ENCODE measurements at places on chromosomes 4 and X. TPM values are rescaled to one million over a fixed set of nuclear protein-coding genes. Genes with fewer than 3 reads are reported as not detected.
A peak's percentile ranks its signal among the peaks of the same experiment; 100 is the strongest.

GRCh38 chr4:159366966-159367780 lies 264.3 kb downstream of the RAPGEF2 start:
- DNase-seq, result no peak

The MAGEA8 gene
- not detected for total RNA-seq

DNA sequence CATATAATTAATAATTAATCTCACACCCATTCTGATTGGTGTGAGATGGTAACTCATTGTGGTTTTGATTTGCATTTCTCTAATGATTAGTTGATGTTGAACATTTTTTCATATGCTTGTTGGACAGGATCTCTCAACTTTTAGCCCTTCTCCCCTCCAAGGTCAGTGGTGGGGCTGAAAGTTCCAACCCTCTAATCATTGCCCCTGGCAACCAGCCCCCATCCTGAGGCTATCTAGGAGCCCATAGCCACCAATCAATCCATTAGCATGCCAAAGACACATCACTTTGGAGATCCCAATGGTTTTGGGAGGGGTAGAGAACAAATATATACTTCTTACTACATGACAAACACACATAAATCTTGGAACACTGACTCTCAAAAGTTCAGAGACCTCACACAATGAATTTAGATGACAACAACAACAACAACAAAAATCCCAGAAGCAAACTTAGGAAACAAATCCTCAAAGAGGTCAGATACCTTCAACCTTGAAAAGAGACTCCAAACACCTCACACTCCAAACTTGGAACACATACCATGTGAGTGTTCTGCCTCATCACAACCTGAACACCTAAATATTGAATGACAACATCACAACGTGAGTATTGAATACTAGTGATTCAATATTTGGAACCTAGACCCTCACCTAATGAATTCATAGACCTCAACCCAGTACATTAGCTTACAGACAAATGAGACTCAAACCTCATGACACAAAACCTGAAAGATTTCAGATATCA lies 19.0 kb upstream of the PAGE4 start:
- no peak for DNase-seq

DNA sequence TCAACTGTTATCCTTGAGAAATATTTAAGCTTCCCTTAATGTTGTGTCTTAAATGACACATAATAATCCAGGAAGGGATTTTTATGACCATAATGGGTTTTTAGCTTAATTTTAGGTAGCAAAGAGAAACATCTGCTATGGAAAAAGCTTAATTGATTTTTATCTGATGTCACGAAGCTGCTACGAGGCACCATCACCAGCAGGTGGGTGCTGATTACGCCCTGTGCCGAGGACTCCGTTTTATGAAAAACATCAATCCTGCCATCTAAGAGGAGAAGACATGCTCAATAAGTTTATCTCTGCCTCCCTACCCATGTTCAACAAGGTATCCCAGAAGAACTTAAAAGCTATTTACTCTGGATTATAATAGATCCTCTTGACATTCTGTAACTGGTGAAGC lies 280.6 kb upstream of the ZFP42 start:
- no peak for DNase-seq

GRCh38 chr4:36420111-36420679 lies 138.8 kb downstream of the DTHD1 start:
- DNase-seq, result no peak

GRCh38 chrX:10356979-10357378 lies 200.2 kb downstream of the CLCN4 start:
- peak; percentile 1 for DNase-seq

- no peak for DNase-seq
These were observed 143.3 kb downstream of the GPAT3 start for GRCh38 chr4:83679254-83679653.

DNA sequence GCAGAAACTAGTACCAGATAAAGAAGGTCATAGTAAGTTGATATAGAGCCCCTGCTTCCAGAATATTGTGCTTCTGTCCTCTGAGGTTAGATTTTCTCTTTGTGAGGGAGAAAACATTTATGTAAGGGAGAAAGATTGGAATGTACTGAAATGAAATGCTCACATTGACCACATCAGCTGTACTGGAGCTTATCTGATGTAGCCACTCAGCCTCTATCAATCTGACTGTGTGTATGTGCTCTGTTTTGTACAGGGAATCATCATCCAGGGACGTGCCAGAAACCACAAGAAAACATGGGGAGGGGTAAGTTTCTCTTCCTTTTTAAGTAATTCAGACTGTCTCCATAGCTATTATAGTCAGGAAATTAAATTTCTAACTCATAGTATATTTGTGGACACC lies 56.8 kb downstream of the PRRG1 start:
- DNase-seq, result no peak

- DNase-seq, result no peak
These were observed 122.7 kb upstream of the PSAPL1 start for GRCh38 chr4:7557456-7557855.

DNA sequence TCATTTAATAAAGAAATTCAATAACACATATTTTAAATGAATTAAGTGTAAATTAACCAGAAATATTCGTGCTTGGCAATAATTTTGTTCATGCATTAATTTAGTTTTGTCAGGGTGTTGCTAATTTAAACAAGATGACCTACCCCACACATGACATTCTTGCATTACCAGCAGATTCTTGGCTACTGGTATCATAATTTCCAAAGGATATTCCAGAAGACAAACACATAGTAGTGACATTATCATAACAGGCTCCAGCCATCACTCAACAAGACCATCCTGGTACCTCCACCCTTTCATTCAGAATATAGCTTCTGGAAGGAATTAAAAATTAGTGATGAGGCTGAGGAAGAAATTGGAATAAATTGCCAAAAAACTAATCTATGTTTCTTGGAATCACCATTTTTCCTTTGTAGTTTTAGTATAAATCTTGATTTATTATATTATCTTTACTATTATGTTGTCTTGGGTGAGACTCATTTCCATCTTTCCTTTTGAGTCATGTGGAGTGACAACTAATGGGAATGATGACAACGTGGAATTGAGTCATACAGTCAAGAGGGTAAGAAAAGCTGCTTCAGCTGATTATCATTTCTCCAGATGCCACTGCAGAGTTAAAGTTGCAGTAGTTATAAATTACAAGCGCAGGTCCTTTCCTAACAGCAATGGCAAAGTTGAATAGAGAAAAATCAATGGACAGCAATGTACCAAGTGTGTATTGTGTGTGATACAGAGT lies 30.9 kb upstream of the HHIP start:
- DNase-seq, result no peak

The IDH3G gene
- total RNA-seq, result 56.9 TPM

DNA sequence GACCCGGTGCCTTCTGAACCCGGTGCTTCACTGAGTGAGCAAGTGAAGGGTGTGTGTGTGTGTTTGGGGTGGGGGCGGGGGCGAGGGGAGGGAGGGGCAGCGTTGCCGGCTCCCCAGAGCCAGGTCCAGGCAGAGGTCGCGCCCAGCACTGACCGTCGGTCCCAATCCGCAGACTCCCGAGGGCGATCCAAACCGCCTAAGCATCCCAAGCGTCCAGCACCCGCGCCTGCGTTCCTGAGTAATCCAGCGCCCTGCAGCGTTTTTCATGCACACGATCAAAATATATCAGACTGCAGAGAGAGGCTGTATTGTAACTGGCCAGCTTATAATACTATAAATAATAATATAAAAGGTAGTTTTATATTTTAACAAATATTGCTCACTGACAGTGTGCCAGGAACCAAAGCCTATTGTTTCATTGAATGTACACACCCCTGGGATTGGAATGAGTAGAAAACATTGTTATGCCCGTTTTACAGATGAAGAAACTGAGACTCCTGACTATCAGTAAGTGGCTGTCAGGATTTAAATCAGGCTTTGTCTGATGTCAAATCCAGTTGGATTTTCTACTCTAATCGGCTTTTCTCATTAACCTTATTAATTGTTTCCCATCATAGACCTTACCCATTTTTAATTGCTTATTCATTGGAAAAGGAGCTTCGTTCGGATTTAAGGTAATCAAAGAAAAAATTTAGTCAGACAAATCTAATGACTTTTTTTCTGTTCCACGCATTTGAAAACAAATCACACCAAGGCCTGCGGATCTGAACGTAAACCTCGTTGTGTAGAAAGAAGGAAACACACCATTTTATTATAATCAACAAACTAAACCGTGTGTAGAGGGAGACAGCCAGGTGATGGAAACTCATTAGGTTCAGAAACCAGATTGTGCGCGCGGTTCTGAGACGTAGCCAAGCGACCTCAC lies 4.0 kb upstream of the NKX3-2 start:
- no peak for DNase-seq

GRCh38 chr4:127870688-127871087 lies 10.0 kb upstream of the PLK4 start:
- no peak for DNase-seq

DNA sequence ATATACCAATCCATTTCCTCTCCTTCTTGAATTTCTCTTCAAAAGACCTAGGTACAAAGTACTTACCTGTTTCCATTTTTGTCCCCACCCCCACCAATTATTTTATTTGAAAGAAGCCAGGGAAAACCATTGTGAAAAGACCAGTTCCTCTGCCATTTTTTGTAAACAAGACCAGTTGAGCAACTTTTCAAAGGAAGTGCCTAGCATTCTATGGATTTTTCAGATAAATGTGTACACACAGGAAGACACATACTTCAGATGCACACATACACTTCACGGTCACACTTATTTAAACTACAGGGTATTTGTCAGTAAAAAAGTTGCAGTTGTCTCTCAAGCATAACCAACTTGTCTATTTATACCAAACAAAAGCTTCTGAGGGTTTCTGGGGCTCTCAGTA lies 587.2 kb upstream of the KLHL4 start:
- DNase-seq, result no peak

- no peak for DNase-seq
These were observed 12.3 kb downstream of the PPP3CA start for GRCh38 chr4:101334963-101335572.

The TAPT1 gene
- 35.5 TPM for total RNA-seq

The SYTL5 gene
- total RNA-seq, result not detected

GRCh38 chr4:164828955-164829354 lies 48.0 kb upstream of the APELA start:
- DNase-seq, result no peak

DNA sequence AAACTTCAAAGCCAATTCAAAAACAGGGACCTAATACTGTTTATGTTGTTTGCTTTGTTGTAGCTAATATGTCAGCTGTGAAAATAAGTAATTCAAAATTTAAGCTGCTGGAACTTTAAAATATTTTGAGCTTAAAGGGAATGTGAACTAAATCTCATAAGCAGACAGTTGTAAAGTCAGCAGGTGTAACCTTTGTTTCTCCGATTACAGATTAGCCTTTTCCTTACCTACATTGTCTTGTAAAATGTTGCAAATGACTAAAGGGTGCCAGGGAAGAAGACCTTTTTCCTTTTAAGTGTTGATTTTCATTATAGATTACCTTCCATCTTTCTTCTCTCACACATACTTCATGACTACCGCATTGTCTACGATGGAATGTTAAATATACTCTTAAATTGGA lies 405.1 kb downstream of the KCNIP4 start:
- no peak for DNase-seq

The FGF5 gene
- total RNA-seq, result not detected
